ENCODE measurements at places on chromosomes 7 and 10.

DNA sequence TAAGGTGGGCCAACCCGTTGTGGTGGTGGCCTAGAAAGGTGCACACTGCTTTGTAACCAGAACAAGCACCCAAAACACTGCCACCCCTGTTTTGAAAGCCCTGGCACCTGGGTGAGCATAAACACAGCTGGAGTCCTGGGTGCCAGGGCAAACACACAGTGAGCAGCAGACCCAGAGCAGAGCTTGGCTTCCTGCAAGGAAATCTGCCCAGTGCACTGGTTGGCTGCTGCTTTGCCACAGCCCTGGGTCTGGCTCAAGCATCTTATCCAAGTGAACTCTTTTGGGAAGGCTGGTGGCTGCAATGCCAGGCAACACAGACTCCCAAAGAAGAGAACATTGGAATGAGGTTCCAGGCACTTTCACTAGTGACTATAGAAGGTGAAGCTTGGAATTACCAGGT lies 145.5 kb upstream of the PDE1C start:
- DNase-seq: no peak

GRCh38 chr7:40694026-40694809 lies 559.4 kb downstream of the SUGCT start:
- DNase-seq: no peak

GRCh38 chr7:37421861-37422500 lies 26.7 kb downstream of the ELMO1 start:
- DNase-seq: no peak

GRCh38 chr10:127888521-127889312 lies 4.0 kb downstream of the CLRN3 start:
- DNase-seq: no peak

DNA sequence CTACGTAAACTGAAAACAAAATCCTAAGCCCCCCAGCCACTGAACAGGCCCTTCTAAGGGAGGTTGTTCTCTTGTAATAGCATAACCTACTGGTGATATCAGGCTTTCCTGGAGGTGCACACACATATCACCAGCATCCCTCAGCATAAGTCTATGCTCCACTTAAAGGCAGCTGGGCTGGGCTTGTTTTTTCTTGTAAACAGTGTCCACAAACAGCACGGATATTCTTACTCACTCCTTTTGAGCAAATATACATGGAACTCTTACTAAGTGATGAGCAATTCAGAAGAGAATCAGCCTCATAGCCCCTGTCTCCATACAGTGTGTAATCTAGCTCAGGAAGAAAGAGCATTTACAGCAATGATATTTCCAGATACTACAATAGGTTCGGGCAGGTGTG lies 2.4 kb downstream of the LRIT1 start:
- no peak for DNase-seq

- peak; percentile 89 for DNase-seq
Measured at GRCh38 chr10:35195361-35196306, 69.0 kb downstream of the CREM start.

DNA sequence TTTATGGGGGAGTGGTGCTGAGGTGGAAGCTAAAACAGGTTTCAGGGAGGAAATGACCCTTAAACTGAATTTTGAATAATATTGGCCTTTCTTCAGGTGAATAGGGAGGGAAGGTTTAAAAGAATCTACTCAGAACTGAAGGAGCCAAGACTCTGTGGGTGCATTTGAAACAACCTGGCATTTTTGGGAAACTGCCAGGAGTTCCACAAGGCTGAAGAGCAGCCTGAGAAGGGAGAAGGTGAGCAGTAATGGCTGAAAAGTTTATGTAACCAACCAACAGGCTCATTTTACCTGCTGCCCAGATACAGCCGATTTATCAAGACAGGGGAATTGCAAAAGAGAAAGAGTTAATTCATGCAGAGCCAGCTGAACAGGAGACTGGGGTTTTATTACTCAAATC lies 4.0 kb upstream of the PANK1 start:
- no peak for DNase-seq

GRCh38 chr7:12637819-12638592 lies 49.4 kb upstream of the ARL4A start:
- DNase-seq: no peak
